ENCODE measurements at places on chromosomes 6 and 20.
A peak's percentile ranks its signal among the peaks of the same experiment; 100 is the strongest.

DNA sequence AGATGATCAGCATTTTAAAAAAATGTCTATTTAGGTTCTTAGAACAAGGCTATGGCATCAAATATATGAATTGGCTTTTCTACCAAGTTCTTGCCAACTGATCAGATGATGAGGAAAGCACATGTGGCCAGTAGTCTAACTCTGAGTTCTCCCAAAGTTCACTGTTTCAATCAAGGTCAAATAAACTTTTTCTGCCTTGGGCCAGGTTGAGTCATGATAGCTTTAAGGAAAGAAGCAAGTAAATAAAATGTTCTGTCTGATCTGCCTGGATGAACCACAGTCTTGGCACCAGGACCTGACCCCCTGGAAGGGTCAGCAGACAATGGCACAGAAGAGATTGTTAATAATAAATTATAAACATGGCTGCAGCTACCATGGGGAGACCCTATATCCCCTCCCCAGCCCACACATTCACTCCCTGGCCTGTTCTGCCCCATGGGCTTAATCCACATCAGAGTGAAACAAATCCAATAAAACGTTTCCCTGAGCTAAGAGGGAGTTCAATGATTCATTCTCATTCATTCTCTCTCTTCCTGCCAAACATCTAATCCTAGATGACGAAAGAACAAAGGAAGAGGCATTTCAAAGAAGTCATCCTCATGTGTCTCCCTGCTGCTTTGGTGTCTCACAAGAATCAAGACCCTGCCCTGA is 661.6 kb downstream of the DHX35 start:
- no peak for DNase-seq

GRCh38 chr20:7938058-7938457 is 2.2 kb downstream of the HAO1 start:
- no peak for DNase-seq

DNA sequence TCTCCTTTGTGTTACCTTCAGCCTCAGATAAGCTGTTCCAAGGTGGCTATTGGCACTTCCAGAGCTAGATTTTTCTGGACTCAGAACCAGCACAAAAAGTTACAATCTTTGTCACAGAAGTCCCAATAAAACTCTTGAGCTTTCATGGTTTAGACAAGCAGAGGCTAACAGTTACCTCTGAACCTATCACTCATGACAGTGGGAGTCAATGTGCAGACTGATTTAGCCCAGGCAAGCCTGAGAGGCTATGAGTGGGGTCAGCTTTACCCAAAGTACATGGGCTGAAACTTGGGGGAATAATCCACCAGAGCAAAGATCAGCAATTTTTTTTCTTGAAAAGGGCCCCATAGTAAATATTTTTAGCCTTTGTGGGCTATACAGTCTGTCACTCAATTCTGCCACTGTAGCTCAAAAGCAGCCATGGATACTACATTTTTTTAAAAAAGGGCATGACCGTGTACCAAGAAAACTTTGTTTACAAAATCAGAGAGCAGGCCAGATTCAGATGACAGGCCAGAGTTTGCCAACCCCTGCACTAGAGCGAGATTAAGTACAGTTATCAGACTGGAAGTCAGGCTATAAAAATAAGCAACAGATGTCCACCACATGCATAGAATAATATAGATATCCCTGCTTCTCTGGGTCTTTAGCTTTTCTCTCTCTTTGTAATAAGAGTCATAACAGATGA is 20.0 kb downstream of the CCN2 start:
- DNase-seq: no peak

- DNase-seq: no peak
Observed at GRCh38 chr20:62838128-62838891, 21.5 kb downstream of the COL9A3 start.

- DNase-seq: peak; percentile 49
Observed at GRCh38 chr20:3563548-3564177, 92.8 kb downstream of the ATRN start.

- no peak for DNase-seq
Observed at GRCh38 chr6:72787391-72788031, 165.6 kb downstream of the KCNQ5 start.

DNA sequence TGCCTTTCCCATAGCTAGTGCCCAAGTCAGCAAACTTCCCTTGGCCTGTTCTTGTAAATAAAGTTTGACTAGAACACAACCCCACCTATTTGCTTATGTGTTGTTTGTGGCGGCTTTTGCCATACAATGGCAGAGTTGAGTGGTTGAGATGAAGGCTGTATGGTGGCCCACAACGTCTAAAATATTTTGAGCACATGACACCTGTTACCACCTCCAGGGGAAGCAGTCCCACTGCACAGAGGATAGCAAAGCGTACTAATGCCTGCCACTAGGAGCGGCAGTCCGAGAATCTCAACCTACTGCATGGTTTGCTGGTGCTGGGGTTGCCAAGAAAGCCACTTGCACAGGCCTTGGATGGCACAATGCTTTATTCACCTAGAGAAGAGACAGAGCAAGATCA is 58.6 kb downstream of the TGM2 start:
- no peak for DNase-seq

GRCh38 chr6:165704045-165704748 is 41.2 kb upstream of the PDE10A start:
- no peak for DNase-seq

- DNase-seq: no peak
Observed at GRCh38 chr6:127946388-127946787, 45.5 kb upstream of the THEMIS start.

DNA sequence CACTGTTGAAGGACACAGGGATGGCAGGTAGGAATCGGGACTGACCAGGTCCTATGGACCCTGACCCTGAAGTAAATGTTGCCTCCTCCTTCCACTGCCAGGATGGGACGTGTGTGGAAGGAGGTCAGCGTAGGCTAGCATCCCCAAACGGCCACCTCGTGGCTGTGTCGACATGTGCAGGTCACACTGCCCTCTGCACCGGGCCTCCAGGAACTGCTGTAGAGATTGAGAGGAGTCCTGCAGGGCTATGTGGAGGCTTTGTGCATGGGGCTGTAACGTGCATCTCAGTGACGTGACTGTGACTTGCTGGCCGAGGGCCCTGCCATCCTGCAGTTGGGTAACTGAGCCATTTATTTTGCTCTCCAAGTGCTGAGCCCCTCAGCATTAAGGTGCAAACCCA is 149.5 kb downstream of the PHACTR3 start:
- no peak for DNase-seq

DNA sequence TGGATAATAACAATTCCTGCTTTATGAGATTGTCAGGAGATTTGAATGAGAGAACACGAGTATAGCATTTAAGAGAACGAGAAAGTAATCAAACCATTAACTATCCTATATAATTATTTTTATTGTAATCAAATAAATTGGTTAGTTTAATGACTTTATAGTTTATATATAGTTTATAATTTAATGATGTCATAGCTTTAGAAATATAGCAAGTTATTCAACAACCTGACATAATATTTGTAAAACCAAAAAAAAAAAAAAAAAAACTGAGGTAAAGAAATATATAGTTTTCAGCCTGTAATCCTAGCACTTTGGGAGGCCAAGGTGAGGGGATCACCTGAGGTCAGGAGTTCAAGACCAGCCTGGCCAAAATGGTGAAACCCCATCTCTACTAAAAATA is 26.4 kb upstream of the DST start:
- DNase-seq: no peak

DNA sequence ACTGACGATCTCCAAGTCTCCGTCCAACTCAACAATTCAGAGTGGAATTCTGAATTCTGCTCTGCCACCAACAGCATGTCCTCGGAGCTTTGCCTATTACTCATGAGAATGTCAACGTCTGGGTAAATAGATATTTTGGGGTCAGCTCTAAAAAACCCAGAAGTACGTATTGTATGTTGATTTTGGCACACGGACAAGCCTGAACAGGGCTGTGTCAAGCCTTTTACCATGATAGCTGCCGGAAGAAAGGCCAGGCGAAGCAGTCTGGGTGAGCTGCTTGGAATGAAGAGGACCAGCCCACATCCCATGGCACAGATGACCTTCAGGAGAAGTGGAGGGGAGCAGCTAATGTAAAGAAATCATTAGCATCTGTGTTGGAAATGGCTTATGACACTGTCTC is 88.0 kb upstream of the JAG1 start:
- DNase-seq: no peak
